Stimulated activated CD8-positive, alpha-beta memory T cell treated with anti-CD3 and anti-CD28 coated beads, Interleukin-15, amount 100 ng/mL, for 4 hours (primary cell): ENCODE measurements at places on chromosomes 2 and 18.

- no peak for DNase-seq
Measured at GRCh38 chr2:44941551-44942234, at the start of gene SIX3. Gene SIX3, plus strand, starts transcription at chr2:44941702. Its CDS starts 403 bp downstream, at chr2:44942105.

DNA sequence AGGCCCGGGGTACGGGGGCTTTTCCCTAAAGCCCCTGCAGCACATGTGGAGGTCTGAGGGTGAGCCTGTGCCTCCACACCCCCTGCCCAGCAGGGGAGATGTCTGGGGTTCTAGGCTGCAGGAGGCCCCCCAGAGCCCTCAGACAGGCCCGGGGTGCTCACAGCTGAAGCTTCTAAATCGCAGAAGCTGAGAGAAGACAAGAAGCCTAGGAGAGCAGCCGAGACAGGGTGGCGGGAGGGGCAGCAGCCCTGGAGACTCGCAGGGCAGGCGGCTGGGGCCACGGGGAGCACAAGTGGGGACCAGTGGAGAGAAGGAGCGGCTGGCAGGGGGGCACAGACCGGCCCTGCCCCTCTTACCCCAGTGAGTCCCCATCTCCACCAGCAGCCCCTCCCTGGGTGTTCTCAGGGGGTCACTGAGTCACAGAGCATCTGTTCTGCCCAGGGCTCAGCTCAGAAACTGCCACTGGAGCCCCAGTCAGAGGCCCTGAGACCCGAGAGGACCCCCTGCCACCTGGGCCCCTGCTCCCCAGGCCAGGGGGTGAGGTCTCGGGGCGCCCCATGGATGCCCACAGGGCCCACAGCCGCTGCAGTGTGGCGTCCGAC is 26.1 kb downstream of the GPC1 start:
- no peak for DNase-seq

DNA sequence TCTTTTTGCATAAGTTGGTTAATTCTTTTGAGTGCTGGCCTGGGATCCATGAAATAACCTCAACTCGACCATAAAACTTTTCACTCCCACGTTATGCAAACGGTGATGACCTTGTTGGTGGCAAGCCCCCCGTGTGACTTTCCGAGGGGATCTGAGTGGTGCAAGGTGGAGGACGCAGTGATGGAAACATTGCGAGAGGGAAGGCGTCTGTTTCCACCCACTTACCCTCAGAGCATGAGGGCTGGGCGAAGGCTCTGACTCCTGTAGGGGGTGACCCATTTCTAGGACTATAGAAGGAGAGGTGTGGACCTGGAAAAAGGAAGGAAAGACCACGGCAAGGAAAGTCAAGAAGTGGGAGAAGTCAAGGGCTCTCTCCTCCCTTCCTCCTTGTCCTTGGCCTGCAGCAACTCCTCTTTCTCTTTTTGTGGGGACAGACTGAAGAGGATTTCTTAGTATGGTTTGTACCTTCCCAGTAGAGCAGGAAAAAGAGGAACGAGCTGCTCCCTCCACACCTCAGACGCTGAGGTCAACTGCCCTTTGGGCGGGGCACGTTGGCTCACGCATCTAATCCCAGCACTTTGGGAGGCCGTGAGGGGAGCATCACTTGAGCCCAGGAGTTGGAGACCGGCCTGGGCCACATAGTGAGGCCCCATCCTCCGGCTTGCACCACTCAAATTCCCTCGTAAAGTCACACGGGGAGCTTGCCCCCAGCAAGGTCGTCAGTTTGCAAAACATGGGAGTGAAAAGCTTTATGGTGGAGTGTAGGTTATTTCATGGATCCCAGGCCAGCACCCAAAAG is 15.5 kb upstream of the CD8A start:
- no peak for DNase-seq

GRCh38 chr2:237438080-237438940 is 24.3 kb upstream of the COL6A3 start:
- no peak for DNase-seq

DNA sequence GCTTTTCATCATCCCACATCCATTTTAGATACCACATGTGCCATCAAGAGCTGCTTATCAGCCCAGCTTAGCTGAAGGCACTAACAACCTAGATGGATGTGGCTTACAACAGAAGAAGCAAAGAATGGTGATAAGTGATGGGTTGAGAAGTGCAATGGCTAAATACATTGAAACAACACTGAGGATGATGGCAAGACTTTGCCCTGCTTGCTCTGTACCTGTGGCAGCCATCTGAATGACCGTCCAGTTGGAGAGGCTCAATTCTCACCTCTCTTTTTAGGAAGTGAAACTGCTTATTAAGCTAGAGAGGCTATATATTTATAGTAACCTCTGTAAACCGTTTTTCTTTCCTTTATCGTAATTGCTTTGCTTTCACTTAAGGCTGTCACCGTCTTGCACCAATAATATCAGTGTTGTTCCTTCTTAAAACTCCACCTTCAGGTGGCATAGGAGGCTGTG is 5.7 kb downstream of the GPATCH11 start:
- DNase-seq: no peak

DNA sequence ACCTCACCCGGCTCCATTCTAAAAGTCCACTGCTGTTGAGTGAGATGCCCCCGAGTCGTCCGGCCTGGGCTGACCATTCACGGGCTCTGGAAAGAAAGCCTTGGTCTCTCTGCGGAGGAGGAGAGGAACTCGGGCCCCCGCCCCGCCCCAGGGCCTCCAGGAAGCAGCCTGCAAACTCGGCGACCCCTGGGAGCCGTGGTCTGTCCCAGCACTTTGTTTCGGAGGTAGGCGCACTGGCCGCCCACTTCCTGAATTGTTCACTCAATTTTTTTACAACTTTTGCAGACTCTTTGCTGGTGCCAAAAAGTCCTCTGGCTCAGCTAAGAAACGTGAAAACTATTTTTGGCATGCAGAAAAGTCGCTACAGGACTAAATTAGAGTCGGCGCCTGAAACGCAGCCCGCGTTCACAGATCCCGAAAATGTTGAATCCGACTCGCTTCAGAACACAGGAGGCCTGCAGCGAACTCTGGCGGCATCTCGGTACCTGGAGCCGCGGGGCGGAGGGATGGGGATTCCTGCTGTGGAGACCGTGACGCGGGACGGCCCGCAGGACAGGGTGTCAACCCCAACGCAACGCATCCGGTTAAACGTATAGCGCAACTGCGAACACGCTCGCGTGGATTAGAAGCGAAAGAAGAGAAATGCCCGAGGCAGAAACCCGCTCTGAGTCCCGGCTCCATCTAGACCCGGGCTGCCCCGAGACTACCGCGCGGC is 1.5 kb downstream of the PXDN start:
- no peak for DNase-seq

GRCh38 chr2:179344970-179345369 is 80.3 kb upstream of the SESTD1 start:
- no peak for DNase-seq

- DNase-seq: no peak
Measured at GRCh38 chr2:46925474-46926351, 10.1 kb upstream of the MCFD2 start.

DNA sequence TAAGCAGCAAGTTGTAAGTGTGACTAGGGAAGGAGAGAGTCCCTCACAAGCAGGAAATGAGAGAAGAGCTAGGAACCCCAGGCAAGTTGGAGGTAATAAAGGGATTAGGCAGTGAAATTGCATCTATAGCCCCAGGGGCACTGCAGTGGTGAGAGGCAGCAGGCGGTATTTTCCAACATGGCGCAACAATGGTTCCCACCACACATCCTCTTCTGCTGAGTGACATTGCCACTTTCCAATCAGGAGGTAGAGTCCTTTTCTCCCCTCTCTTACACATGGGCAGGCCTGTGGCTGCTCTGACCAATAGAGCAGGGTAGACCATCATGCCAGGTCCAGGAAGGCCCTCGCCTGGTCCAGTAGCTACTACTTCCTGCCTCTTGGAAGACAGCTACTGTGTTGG is 86.6 kb downstream of the DNER start:
- DNase-seq: no peak

- DNase-seq: no peak
Measured at GRCh38 chr18:10009321-10010144, 95.7 kb downstream of the VAPA start.

DNA sequence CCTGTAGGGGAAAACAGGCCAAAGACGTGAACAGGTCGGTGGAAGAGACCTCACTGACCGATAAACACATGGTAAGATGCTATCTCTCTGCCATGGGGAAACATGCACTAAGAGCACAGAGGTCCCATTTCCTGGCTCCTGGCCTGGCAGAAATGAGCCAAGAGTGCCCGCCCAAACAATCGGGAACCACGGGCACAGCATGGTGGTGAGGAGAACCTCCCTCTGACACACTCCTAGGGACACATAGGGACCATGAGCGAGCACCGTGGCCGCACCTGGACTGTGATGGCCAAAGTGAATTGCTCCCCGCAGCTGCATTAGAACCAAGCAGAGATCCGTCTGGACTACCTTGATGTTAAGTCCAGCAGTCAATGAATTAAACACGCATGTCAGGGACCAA is 11.1 kb downstream of the HS6ST1 start:
- no peak for DNase-seq

DNA sequence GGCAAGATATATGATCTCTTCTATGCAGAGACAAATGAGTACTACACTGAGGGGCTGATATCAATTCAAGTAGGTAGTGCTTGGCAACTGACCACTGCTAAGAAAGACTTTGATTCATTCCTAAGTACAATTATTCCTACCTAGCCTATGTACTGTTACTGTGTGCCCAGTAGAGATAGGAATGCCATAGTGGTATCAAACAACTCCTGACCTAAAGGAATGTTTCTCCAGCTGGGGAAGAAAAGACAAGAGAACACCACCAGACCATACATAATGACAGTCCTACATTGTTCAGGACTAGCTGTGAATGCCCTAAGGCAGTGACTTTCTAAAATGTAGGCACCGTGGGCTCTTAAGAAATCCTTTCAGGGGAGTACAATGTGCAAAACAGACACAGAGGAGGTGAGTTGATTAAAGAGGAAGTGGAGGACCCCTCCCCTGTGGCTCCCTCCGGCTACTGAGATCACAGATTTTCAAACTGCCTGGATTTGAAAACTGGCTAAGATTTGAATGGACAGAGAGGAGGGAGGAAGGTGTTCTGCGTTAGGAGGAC is 89.1 kb downstream of the ANTXR1 start:
- DNase-seq: no peak

DNA sequence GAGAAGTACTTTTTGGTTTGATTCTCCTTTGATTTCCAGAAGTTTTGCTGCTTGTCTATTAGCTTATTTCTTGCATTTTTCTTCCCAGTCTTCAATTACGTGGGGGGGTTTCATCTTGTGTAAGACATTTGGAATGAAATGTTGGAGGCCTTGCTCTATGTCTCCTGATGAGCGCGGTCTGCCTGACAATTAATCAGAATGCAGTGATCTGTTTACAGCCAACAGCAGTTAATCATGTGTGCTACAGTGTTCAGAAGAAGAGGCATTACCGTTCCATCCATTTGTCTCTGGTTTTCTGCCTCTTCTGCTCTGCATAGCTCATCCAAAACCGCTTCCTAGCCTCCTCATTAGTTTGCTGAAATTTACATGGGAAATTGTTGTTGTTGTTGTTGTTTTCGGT is 134.4 kb upstream of the ST6GAL2 start:
- no peak for DNase-seq

DNA sequence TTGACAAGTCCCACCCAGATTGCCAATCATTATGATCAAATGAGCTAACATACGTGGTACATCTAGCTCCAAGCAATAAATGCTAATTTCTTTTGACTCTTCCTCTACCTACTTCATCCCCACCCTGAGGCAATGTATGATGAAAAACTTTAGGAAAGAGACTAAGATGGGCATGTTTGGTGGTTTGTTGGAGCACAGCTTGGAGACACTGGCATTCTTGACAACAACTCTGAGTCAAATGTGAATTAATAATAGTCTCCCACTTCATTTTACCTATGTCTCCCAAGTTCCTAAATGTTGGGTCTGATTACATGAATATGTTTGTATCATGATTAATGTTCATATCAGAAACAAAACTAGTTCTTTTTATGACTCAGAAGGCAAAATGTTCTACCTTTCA is 36.6 kb downstream of the EXOC6B start:
- DNase-seq: no peak

DNA sequence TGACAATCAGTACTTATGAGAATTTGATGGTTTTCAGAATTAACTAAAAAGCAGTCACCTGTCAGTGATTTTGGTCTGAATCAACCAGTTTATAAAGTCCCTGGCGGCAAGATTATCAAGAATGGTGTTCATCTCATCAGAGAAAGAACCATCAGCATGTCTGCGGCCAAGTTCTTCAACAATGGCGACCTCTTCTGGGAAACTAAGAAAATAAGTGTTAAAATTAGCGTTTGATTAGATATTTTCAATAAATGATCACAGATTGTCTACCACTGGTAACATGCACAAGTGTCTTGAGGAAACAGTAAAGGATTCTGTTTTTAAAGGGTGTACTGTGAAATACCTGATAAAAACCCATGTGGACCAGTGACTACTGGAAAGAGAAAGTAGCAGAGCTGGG is 8.1 kb downstream of the GCG start:
- DNase-seq: no peak

DNA sequence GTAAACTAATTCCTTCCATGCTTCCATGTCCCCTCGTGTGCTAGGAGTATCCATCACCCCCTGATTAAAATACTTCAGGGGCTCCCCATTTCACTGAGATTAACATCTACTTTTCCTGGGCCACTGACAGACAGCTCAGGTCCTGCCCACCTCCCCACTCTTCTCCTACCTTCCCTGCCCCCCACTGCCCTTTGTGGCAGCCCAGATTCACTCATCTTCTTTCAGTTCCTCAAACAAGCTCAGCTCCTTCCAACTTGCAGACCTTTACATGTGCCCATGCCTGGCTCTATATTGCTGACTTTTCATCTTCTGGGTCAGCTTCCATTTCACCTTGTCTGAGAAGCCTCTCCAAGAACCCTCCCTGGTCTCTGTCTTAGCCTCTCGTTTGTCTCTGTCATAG is 12.0 kb downstream of the RUFY4 start:
- DNase-seq: no peak

GRCh38 chr18:22221350-22221749 is 52.0 kb downstream of the GATA6 start:
- no peak for DNase-seq

- DNase-seq: no peak
Measured at GRCh38 chr2:107362993-107363392, 463.7 kb upstream of the RGPD4 start.

DNA sequence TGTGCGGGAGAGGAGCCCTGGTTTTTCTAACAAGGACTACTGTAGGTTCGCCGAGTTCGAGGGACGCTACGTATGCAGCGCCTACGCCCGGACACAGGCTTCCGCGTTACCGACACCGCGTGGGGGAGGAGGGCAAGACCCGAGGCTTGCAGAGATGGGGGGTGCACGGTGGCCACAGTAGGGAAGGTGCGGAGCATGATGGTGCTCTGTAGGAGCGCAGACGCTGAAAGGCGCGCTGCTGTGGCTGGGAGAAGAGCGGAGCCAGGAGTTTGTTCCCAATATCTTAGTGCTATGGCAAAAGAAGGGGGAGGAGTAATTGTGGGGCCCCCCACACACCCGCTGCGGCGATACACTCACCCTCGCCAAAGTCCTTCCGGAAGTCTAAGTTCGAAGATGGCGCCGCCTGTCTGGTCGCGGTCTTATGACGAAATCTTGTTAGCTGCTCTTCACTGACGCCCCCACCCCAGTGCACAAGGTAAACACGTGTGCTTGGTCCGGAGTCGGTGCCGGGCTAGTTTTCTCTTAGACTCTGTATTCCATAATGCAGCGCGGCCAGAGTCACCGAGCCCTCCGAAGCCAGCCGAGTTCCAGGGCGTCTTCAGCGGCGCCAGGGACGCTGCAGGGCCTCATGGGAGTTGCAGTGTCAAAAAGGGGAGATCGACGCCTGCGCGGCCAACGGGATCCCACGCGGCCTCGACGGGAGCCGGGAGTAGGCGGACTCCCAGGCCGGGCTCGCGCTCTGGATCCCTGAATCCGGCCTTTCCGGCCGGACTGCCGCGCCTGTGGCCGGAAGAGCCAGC is at the start of gene GTF3C2:
Gene GTF3C2, minus strand, starts transcription at position 383 of the 800 bp plus-strand sequence. CDS start 13,210 bp downstream, outside the sequence.
- peak; percentile 85 for DNase-seq

GRCh38 chr2:72710418-72711152 is 115.2 kb downstream of the EXOC6B start:
- no peak for DNase-seq
